ENCODE measurements at places on chromosomes 11 and 22.

GRCh38 chr22:28021998-28022660 is 103.1 kb upstream of the PITPNB start:
- no peak for DNase-seq

DNA sequence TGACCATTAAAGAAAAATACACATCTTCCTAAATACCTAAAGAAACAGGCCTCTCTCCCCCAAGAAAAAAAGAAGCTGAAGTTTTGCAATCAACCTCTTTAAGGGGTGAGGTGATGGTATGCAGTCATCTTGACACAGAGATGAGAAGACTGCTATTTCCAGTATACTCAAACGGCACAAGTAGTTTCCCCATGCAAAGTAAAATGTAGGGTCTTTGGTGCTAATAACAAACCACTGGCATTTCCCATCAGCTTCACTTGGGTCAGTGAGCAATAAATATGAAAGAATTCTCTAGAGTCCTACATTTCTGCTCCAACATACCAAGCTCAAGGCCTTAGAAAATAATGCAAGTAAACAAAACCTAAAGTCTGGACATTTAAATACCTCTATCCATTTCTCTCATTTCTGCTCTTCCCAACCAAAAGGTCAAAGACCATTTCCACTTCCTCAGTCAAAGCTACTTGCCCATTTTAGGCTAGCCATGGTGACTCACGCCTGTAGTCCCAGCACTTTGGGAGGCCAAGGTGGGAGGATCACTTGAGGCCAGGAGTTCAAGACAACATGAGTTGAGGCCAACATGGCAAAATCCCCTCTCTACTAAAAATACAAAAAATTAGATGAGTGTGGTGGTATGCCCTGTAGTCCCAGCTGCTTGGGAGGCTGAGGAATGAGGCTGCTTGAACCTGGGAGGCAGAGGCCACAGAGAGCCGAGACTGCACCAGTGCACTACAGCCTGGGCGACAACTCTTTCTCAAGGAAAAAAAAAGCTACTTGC is 39.5 kb upstream of the CHRNA10 start:
- no peak for DNase-seq

DNA sequence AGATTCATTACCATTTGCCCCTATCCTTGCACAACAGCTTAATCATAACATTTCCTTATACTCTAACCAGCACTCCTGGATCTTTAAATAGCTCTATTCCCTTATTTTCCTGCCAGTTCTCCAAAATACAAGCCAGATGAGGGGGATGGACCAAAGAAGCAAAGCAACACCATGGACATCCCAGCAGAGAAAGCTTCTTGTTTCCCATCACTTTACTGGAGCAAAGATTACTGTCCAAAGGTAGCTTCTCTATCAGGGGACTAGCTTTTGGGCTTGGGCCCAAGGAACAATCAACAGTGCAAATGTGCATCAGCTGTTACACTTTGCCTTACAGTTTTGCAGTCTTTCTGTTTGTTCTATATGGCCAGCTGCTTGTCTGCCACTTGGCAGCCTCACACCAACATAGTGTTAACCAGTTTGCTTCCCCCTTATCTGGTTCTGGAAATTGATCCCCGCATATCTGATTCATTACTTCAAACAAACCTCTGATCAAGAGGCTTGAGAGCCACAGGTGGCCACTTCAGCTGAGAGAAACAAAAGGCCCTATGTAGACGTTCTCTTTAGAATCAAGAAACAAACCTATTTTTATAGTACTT is 814.3 kb downstream of the METTL15 start:
- peak; percentile 40 for DNase-seq

- DNase-seq: no peak
Observed at GRCh38 chr11:108875134-108875533, 210.3 kb downstream of the DDX10 start.

DNA sequence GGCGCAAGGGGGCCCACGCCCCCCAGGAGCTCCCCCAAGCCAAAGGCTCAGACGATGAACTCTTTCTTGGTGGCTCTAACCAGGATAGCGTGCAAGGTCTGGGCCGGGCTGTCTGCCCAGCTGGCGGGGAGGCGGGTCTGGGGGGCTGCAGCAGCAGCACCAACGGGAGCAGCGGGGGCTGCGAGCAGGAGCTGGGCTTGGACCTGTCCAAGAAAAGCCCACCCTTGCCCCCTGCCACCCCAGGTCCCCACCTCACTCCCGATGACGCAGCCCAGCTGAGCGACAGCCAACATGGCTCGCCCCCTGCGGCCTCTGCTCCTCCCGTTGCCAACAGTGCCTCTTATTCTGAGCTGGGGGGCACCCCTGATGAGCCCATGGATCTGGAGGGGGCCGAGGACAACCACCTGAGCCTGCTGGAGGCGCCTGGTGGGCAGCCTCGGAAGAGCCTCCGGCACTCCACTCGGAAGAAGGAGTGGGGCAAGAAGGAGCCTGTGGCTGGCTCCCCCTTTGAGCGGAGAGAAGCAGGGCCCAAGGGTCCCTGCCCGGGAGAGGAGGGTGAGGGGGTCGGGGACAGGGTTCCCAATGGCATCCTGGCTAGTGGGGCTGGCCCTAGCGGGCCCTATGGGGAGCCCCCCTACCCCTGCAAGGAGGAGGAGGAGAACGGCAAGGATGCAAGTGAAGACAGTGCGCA is 21.6 kb upstream of the TMEM191C start:
- no peak for DNase-seq

- DNase-seq: no peak
Observed at GRCh38 chr11:27188696-27189095, 148.1 kb downstream of the BBOX1 start.

DNA sequence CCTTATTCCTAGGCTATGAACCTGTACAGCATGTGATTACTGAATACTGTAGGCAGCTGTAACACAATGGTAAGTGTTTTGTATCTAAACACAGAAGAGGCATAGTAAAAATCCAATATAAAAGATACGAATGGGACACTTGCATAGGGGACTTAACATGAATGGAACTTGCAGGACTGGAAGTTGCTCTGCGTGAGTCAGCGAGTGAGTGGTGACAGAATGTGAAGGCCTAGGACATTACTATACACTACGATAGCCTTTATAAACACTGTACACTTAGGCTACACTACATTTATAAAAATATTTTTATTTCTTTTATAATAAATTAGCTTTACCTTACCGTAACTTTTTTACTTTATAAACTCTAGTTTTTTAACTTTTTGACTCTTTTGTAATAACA is 81.1 kb downstream of the PGR start:
- DNase-seq: no peak

GRCh38 chr11:122172352-122173073 is 56.5 kb upstream of the BLID start:
- DNase-seq: peak; percentile 42

DNA sequence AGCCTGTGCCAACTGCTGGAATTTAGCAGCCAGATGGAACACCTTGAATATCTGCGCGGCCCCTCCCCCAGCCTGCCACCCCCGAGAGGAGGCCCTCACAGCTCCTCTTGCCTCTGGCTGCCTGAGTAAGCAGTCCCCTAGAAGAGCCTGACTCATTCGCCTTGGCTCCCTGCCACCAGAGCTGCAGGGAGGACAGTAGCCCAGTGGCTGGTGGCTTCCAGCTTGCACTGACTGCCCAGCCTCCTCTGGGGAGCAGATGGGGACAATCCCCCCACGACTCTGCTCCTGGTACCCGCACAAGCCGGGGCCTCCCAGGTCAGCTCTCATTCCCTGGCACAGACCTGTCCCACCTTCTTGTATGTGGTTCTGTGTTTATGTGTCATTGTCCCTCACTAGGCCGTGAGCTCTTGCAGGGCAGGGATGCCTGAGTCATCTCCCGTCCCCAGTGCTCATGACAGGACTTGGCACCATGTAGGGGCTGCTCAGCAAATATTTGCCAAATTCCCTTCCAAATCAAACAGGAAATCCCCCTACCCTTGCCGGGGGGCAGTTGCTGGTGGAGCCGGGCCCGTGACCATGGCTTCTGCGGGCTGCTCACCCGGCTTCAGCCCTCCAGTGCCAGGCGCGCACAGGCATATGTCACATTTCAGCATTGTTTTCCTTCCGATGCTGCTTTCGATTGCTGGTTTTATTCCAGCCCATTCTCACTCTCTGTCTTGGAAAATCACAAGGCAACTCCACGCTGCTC is 43.6 kb downstream of the CACNG2 start:
- peak; percentile 86 for DNase-seq

DNA sequence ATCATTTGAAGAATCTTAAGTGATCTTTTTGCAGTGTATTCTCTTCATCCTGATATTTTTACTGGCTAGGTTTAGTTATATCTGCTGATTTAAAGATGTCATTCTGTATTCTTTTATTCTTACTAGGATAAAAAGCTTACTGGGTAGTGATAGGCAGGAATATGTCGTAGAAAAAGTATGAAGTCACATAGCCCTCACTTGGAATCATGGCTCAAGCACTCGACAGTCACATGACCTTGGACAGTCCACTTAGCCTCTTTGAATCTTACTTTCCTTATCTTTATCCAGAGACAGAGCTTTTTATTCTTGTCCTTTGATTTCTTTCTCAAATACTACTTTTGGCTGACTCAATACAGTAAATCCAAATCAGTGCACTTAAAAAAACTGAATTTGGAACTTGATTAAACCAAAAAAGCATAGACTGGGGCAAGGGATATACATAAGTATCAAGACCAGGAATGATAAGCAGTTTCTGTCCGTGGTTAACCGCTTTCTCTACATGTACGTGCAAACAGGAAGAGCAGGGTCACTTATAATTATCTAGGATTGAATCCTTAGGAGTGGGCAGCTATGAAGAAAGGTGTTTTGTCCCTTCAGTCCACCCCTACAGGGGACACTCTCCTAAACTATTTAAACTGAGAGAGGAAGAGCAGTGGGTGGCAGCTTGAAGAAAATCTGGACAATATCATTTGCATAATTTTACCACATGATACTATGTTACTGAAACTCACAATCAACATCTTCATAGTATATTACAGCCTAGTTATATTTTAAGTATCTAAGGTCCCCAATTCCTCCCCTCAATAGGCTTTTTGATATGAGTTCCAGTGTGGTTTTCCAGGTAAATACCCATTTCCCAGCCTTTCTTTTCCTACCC is 8.0 kb downstream of the MMP7 start:
- no peak for DNase-seq

- no peak for DNase-seq
Observed at GRCh38 chr22:35343664-35344550, 37.0 kb upstream of the HMOX1 start.

- no peak for DNase-seq
Observed at GRCh38 chr11:67306769-67307544, 3.6 kb downstream of the SSH3 start.

GRCh38 chr11:69245041-69245440 is 48.9 kb upstream of the MYEOV start:
- no peak for DNase-seq

GRCh38 chr11:31492320-31492913 is 17.0 kb downstream of the IMMP1L start:
- DNase-seq: peak; percentile 60

- DNase-seq: no peak
Observed at GRCh38 chr11:119991022-119991404, 146.9 kb downstream of the TRIM29 start.

DNA sequence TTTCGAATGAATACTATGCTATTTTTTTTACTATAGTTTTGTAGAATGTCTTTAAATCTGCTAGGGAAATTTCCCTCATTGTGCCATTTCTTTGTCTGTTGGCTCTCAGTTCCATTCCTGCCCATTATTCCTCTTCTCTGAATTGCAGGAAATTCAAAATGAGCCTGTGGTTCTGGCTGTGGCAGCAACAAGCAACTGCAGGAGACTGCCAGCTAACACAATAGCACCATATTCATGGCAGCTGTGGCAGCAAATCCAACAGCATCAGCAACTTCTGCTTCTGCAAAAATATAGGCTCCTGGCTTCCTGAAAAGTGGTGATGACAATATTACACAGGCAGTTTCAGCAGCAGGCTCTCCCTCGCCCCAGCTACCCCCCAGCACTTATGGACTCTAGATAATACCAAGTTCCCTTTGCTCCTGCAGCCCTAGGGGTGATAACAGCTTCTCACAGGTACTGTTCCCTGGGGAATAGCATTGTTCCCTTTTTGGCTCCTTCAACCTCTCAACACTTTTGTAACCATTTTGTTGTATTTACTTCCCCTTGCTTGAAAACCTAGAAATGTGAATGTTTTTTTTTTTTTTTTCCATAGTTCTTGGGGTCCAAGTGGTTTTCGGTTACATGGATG is 9.3 kb downstream of the PATE4 start:
- no peak for DNase-seq

DNA sequence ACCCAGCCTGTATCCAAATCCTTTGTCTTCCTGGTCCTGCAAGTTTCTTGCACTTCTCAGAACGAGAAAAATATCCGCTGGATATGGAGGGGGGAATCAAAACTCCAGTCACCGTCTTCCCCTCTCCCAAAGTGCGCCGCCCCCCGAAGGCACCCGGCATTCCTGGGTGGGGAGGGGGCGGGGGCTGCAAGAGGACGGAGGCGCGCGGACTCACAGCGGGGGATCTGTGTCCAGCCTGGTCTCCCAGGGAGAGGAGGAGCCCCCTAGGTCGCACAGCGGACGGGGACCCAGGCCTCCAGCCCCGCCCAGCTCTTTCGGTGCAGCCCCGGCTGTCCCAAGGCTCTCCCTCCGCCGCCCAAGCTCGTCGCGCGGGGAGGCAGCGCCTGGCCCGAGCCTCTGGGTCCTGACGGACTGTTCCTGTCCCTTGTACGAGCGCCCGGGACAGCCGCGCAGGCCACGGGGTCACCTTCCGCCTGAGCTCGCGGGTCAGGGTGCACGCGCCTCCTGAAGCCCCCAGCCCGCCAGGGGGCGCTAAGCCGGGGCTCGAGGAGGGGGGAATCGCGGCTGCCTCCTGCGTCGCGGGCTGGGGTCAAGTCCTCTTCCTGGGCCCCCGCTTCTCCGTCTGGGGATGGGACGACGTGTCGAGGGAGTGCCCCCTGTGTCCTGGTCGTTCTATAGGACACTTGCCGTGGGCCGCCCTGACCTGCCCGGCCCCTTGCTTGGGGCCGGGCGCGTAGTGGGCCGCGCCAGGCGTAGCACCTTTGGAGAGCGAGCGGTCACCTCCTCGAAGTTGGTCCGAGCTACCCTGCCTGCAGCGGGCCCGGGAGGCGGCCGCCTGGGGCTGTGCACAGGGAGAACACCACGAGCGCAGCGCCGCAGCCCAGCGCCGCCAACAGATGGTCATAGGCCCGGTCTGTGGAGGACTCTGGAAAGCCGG is 2.4 kb upstream of the WNT11 start:
- peak; percentile 24 for DNase-seq

DNA sequence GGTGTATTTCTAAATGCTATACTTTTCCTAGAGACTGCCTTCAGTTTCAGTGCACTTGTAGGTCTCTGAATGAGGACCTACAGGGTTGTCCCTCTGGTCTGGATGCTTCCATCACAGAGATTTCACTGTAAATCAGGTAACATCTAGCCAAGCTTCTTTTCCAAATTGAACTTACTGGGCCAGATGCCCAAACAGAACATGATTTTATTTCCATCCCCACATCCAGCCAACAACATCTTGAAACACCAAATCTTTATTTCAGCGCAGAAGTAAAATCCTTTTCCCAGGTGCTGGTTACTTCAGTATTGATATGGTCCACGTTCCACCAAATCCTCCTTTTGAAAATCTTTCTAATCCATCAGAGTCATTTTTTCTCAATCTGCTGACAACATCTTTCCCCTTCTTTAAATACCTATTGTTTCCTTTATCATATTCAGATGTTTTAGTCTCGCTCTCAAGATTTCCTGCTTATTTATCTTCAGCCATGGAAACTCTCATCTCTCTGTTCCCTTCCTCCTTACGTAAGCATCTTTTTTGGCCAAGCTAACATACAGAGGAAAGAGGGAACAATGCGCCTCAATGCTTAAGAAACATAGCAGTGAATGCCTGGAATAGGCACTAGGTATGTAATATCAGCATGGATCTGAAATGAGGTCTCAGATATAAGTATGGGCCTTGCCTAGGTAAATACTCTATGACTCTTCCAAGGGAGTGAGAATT is 201.2 kb upstream of the MTNR1B start:
- DNase-seq: no peak

- no peak for DNase-seq
Observed at GRCh38 chr11:65121447-65121864, 478 bp downstream of the FAU start.
